ENCODE measurements at places on chromosomes 4 and X. TPM values are rescaled to one million over a fixed set of nuclear protein-coding genes. Genes with fewer than 3 reads are reported as not detected.

The MXRA5 gene
- 51.7 TPM for total RNA-seq

The ACE2 gene
- total RNA-seq, result 2.0 TPM

The APLN gene
- 1.0 TPM for total RNA-seq

The TIGD4 gene
- 0.38 TPM for total RNA-seq

The UGT2B15 gene
- total RNA-seq, result not detected

The CDK16 gene
- 95.8 TPM for total RNA-seq

The NEIL3 gene
- 2.2 TPM for total RNA-seq

The CFAP299 gene
- not detected for total RNA-seq

The CXorf58 gene
- not detected for total RNA-seq

The BLTP1 gene
- 59.8 TPM for total RNA-seq

The F11 gene
- 4.6 TPM for total RNA-seq

The SMIM43 gene
- 1.0 TPM for total RNA-seq

DNA sequence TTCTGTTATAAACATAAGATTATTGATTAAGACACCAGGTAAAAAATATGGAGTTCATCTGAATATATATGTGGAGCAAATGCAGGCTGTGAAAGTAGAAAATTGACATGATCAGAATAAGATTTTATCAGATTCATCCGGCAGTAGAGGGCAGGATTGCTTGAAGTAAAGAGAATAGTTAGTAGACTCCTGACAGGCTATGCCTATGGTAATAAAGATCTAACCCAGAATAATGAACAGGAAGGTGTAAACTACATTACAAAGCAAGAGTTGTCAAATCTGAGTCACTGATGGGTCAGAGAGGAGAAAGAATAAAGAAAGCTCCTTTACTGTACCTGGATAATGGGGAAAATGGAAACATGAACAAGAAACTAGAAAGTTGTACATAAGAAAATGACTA is 20.8 kb upstream of the TMEM184C start:
- no peaks in the 10 kb centered on the region for H3K27me3 ChIP-seq
- H3K4me1 ChIP-seq, result peaks cover 3% of the 10 kb centered on the region
- H3K27ac ChIP-seq, result no peak overlapping the region
- H3K36me3 ChIP-seq, result no peaks in the 10 kb centered on the region
- DNase-seq, result no peak
- no peak overlapping the region for H3K4me3 ChIP-seq

DNA sequence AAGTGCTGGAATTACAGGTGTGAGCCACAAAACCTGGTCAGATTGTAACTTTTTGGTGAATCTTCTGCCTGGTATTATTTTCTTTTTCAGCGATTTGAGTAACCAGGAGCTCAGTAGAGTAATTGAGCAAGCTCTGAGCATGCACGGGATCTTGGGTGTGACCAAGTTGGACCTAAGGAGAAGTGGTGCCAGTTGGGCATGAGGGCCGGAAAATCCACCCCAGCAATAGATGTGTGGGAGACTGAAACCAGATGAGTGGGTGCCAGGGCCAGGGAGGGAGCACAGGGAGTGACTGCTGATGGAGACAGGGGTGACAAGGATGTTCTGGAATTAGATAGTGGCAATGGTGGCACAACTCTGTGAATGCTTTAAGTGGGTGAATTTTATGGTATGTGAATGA is 3.7 kb upstream of the CCNQ start:
- no peaks in the 10 kb centered on the region for H3K27me3 ChIP-seq
- DNase-seq, result no peak

DNA sequence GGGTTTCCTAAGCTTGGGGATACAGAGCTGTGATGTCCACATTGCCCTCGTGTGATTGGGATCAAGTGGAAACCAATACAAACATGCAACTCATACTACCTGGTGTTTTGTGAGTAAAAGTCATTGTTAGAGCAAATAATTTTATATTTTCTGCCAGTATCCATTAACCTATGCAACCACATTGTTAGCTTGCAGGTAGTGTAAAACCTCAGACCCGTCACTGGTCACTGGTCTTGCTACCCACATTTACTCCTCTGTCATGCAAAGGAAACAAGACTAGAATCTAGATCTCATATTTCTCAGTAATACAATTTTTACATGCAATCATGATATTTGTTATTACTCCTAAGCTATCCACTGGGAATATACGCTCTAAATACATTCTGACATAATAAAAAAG is 324.3 kb upstream of the NDST4 start:
- DNase-seq, result no peak
- H3K4me3 ChIP-seq, result no peak overlapping the region
- H3K27ac ChIP-seq, result no peak overlapping the region
- no peaks in the 10 kb centered on the region for H3K4me1 ChIP-seq

- peaks cover 63% of the 10 kb centered on the region for H3K36me3 ChIP-seq
- DNase-seq, result no peak
- no peaks in the 10 kb centered on the region for H3K4me1 ChIP-seq
- no peak overlapping the region for H3K4me3 ChIP-seq
- H3K27ac ChIP-seq, result no peak overlapping the region
- H3K27me3 ChIP-seq, result no peaks in the 10 kb centered on the region
These were observed 47.5 kb downstream of the ATG4A start for GRCh38 chrX:108138814-108139702.

DNA sequence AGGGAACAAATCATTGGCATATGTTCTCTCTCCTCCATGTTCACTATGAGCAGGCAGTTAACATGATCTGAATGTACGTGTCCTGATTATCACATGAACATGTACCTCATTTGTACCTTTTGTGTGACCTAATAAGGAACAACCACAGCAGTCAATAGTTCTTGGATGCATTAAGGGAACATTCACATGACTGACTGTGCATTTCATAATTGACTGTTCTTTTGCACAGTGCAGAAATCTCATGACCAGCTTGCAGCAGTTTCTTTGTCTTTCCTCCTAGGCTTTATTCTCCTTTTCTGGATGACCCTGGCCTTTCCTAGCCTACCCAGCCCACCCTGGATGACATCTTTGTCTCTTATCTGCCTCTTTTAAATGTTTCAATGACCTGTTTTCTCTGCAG is 56.6 kb upstream of the TEX13A start:
- H3K27ac ChIP-seq, result no peak overlapping the region
- no peaks in the 10 kb centered on the region for H3K4me1 ChIP-seq
- H3K36me3 ChIP-seq, result no peaks in the 10 kb centered on the region
- H3K4me3 ChIP-seq, result no peak overlapping the region

GRCh38 chrX:68870357-68870756 is 41.5 kb downstream of the EFNB1 start:
- no peaks in the 10 kb centered on the region for H3K4me1 ChIP-seq
- no peaks in the 10 kb centered on the region for H3K36me3 ChIP-seq
- no peak overlapping the region for H3K27ac ChIP-seq
- no peak overlapping the region for H3K4me3 ChIP-seq

GRCh38 chr4:124210746-124211145 is 501.8 kb downstream of the ANKRD50 start:
- no peak overlapping the region for H3K27ac ChIP-seq
- H3K27me3 ChIP-seq, result no peaks in the 10 kb centered on the region
- no peaks in the 10 kb centered on the region for H3K4me1 ChIP-seq
- H3K36me3 ChIP-seq, result no peaks in the 10 kb centered on the region

DNA sequence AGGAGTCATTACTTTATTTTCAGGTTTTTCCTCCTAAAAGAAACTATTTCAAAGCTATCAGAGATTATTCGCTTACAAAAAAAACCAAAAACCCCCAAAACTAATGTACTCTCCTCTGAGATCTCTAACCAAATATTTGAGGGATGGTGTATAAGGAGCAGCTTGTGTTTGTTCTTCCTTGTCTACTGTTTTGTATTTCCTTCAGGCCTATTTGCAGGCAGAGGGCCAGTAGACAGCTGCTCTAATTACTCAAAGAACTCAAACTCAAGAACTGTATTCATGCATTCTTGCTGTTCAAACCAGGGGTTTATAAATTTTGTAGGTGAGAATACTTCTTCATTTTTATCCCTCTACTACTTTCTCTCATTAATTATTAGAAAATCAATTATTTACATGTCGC is 51.3 kb downstream of the SH3RF1 start:
- no peak overlapping the region for H3K4me3 ChIP-seq
- DNase-seq, result no peak
- H3K4me1 ChIP-seq, result peaks cover 18% of the 10 kb centered on the region
- H3K27me3 ChIP-seq, result no peaks in the 10 kb centered on the region

DNA sequence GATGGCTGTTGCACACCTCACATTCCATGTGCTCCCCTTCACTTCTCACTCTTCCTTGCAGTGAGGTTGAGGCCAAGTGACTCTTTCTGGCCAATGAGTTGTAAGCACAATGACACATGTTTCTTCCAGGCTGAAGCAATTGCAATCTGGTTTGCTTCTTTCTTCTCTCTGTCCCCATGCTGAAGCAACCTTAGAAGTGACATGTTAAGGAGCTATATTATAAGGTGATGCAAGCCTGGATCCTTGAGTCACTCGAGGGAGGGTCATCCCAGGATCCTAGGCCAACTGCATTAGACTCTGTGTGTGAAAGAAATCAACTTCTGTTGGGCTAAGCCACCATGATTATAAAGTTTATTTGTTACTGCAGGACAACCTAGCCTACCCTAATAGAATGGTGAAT is 45.5 kb upstream of the HS3ST1 start:
- H3K36me3 ChIP-seq, result no peaks in the 10 kb centered on the region
- no peaks in the 10 kb centered on the region for H3K27me3 ChIP-seq
- H3K4me3 ChIP-seq, result no peak overlapping the region
- no peak for DNase-seq
- H3K27ac ChIP-seq, result no peak overlapping the region

DNA sequence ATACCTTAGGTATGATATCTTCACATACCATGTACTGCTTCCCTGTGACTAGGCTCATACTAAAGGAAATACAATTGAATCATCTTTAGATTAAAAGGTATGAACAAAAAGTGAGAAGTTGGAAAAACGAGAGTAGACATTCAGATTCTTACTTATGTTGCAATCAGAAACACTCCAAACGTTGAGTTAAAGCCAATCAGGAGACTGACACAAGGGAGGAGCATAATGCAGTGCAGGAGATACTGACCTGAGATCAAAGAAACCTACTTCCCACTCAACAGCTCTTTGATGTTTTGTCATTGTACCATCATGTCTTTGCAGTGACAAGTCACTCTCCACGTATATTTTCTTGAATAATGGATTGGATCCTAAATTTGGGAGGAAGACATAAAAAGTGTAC is 8.9 kb upstream of the PCDH18 start:
- no peak overlapping the region for H3K27ac ChIP-seq
- H3K4me1 ChIP-seq, result no peaks in the 10 kb centered on the region
- H3K27me3 ChIP-seq, result no peaks in the 10 kb centered on the region
- H3K4me3 ChIP-seq, result no peak overlapping the region
- H3K36me3 ChIP-seq, result no peaks in the 10 kb centered on the region

DNA sequence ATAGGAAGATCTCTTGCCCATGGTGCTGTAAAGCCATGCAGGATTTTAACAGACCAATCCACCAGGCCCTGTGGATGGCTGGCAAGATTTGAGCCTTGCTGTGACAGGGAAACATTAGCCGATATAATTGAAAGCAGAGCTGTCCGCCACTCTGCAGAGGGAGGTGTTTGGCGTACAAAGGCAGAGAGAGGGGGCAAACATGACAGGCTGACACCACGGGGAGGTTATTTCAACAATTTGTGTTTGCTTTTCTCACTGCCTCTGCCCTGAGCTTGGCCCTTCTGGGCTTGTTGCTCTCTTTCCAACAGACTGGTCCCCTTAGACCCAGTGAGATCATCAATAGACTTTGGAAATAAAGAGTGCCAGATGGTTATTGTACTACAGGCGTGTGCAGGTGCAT is 59.4 kb downstream of the CLNK start:
- no peak overlapping the region for H3K27ac ChIP-seq
- H3K27me3 ChIP-seq, result no peaks in the 10 kb centered on the region
- H3K4me3 ChIP-seq, result no peak overlapping the region
- no peaks in the 10 kb centered on the region for H3K36me3 ChIP-seq
- no peaks in the 10 kb centered on the region for H3K4me1 ChIP-seq

- H3K4me1 ChIP-seq, result no peaks in the 10 kb centered on the region
- no peak for DNase-seq
- no peaks in the 10 kb centered on the region for H3K36me3 ChIP-seq
- no peaks in the 10 kb centered on the region for H3K27me3 ChIP-seq
- H3K4me3 ChIP-seq, result no peak overlapping the region
These were observed 1016.7 kb upstream of the LCORL start for GRCh38 chr4:19038231-19038630.

DNA sequence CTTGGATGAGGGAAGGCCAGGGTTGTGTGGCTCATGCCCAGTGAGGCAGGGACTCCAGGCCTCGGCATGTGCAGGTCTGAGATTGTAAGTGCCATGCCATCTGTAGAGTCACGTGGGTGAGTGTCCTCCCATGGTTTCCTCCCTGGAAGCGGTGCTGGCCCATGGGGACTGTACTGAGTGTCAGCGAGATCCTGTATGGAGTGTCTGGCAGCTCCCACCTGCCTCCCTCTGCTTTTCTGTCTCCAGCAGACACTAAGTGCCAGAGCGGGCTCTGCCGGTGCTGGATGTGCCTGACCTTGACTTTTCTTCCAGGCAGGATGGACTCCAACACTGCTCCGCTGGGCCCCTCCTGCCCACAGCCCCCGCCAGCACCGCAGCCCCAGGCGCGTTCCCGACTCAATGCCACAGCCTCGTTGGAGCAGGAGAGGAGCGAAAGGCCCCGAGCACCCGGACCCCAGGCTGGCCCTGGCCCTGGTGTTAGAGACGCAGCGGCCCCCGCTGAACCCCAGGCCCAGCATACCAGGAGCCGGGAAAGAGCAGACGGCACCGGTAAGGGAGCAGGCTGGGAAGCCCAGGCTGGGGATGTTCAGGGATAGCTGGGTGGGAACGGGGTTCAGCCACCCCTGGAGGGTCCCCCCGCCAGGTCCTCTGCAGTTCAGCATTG is 7.6 kb downstream of the WFS1 start:
- no peak overlapping the region for H3K4me3 ChIP-seq
- H3K36me3 ChIP-seq, result peaks cover 12% of the 10 kb centered on the region
- H3K27ac ChIP-seq, result peak overlapping the region; percentile 57
- no peaks in the 10 kb centered on the region for H3K27me3 ChIP-seq
- DNase-seq, result no peak

GRCh38 chr4:165612936-165613335 is 234.1 kb downstream of the CPE start:
- H3K4me3 ChIP-seq, result no peak overlapping the region
- no peaks in the 10 kb centered on the region for H3K4me1 ChIP-seq
- no peak for DNase-seq
- no peak overlapping the region for H3K27ac ChIP-seq

GRCh38 chr4:152936446-152937335 is 568 bp downstream of the FHDC1 start:
- peak; percentile 85 for DNase-seq
- peaks cover 81% of the 10 kb centered on the region for H3K27me3 ChIP-seq
- peak overlapping the region; percentile 65 for H3K4me3 ChIP-seq
- H3K4me1 ChIP-seq, result peaks cover 33% of the 10 kb centered on the region
- H3K27ac ChIP-seq, result peak overlapping the region; percentile 82
- H3K36me3 ChIP-seq, result no peaks in the 10 kb centered on the region

GRCh38 chr4:58602022-58602421 is 1491.8 kb upstream of the IGFBP7 start:
- no peak overlapping the region for H3K27ac ChIP-seq
- H3K4me1 ChIP-seq, result no peaks in the 10 kb centered on the region
- H3K4me3 ChIP-seq, result no peak overlapping the region
- DNase-seq, result no peak
- H3K27me3 ChIP-seq, result no peaks in the 10 kb centered on the region

All from left lung (tissue), 14 donors.